ENCODE measurements at places on chromosomes 3 and 15.
A peak's percentile ranks its signal among the peaks of the same experiment; 100 is the strongest.

- peak; percentile 57 for DNase-seq
These were observed 588 bp upstream of the VIPR1 start for GRCh38 chr3:42501681-42502428.

DNA sequence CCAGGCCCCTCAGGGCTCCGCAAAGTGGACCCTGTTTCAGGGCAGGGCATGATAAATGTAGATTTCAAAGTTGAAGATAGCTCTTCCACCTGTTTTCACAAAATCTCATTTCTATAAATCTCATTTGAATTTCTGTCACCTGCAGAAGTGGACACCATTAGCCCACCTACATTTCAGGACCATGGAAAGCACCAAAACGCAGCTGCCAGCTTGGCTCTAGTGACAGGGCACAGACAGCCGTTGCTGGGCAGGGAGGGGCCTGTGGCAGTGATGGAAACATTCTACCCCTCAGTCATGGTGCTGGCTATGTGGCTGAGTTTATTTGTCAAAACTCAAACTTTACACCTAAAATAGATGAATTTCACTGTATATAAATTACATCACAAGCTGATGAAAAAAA, 40.4 kb downstream of the PRR23E start:
- DNase-seq, result no peak

- no peak for DNase-seq
These were observed 11.2 kb upstream of the TMEM212 start for GRCh38 chr3:171831936-171832335.

- no peak for DNase-seq
These were observed 52.9 kb upstream of the ROBO2 start for GRCh38 chr3:76986876-76987474.
